Uterus (tissue), 4 donors: ENCODE measurements at places on chromosomes 13 and 19. TPM values are rescaled to one million over a fixed set of nuclear protein-coding genes. Genes with fewer than 3 reads are reported as not detected.

Gene ALG11
- total RNA-seq = 40.7 TPM

Gene ZNF429
- 16.9 TPM for total RNA-seq

Gene CD70
- not detected for total RNA-seq

Gene ZNF677
- 33.8 TPM for total RNA-seq

Gene TMEM145
- not detected for total RNA-seq

Gene TEX101
- not detected for total RNA-seq

Gene CBLC
- not detected for total RNA-seq
